ENCODE measurements at places on chromosomes 5 and 9. TPM values are rescaled to one million over a fixed set of nuclear protein-coding genes. Genes with fewer than 3 reads are reported as not detected.

DNA sequence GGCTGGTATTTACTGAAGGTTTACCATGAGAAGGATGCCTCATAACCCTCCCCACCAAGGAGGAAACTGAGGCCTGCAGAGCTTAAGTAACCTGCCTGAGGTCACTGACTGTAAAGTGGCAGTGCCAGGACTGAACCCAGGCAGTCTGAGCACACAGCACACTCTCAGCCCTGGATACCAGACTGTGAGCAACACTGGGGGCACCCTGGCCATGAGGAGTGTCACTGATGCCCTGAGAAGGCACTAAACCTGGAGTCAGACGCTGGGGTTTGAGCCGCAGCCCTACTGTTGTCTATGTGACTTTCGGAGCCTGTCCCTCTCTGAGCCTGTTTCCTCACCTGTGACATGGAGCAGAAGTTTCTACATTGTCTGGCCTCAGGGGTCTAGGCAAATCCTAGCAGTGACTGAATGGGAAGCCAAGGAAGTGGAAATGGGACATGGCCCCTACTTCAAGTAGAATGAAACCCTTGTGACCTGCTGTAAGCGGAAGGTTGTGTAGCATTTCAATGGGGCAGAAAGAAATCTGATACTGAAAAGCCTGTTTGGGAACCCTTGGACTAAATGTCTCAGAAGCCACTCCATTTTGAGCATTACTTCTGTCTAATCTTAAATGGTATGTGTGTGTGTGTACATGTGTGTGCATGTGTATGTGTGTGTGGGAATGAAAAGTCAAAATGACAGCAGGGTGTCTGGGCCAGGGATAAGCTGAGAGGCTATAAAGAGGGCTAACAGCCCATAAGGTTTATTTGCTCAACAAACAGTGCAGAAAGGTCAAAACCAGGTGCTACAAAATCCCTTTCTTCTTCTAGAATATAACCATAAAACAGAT lies 36.0 kb downstream of the B4GALT1 start:
- DNase-seq, result no peak
- H3K36me3 ChIP-seq, result peaks cover 49% of the 10 kb centered on the region
- H3K27ac ChIP-seq, result peak overlapping the region; percentile 85
- H3K27me3 ChIP-seq, result no peaks in the 10 kb centered on the region

GRCh38 chr5:83077662-83078261 lies 415 bp downstream of the XRCC4 start:
- DNase-seq, result no peak
- H3K27me3 ChIP-seq, result no peaks in the 10 kb centered on the region
- peaks cover 13% of the 10 kb centered on the region for H3K4me1 ChIP-seq

GRCh38 chr9:98415782-98416181 lies 160.3 kb upstream of the TBC1D2 start:
- H3K27ac ChIP-seq, result no peak overlapping the region
- no peak overlapping the region for H3K4me3 ChIP-seq
- H3K27me3 ChIP-seq, result peaks cover 11% of the 10 kb centered on the region

DNA sequence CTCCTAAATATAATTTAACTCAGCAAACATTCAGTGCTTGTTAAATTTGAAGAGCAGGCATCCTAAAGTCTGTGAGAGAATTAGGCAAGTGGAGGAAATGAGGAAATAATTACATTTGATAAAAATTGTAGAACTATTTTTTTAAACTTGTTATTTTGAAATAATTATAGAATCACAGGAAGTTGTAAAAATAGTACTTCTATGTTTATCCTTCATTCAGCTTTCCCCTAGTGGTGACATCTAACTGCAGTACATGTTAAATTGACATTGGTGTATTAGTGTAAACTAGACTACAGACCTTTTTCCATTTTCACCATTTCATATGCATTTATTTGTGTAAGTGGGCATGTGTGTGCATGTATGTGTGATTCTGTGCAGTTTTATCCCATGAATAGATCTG lies 51.6 kb downstream of the F2RL2 start:
- no peak overlapping the region for H3K27ac ChIP-seq
- DNase-seq, result no peak
- H3K4me3 ChIP-seq, result no peak overlapping the region
- H3K4me1 ChIP-seq, result no peaks in the 10 kb centered on the region

DNA sequence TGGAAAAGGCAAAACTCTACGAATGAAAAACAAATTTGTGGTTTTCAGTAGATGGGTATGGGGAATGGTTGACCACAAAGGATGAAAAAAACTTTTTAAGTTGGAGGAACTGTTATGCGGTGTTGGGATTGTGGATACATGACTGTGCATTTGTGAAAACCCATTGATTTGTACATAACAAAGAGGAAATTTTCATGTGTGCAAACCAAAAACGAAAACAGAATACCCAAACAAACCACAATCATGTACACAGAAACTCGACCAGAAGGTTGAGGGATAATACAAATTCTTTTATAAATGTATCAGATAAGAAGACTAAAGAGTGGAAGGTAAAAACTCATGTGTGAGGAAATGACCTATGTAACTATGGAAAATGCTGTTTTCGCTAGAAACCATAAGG lies 1012.4 kb downstream of the CDH18 start:
- no peaks in the 10 kb centered on the region for H3K27me3 ChIP-seq
- no peak overlapping the region for H3K4me3 ChIP-seq
- no peak for DNase-seq
- H3K36me3 ChIP-seq, result no peaks in the 10 kb centered on the region

- no peak overlapping the region for H3K4me3 ChIP-seq
- H3K27ac ChIP-seq, result peak overlapping the region; percentile 73
These were observed 81.9 kb downstream of the TNC start for GRCh38 chr9:115035841-115036612.

DNA sequence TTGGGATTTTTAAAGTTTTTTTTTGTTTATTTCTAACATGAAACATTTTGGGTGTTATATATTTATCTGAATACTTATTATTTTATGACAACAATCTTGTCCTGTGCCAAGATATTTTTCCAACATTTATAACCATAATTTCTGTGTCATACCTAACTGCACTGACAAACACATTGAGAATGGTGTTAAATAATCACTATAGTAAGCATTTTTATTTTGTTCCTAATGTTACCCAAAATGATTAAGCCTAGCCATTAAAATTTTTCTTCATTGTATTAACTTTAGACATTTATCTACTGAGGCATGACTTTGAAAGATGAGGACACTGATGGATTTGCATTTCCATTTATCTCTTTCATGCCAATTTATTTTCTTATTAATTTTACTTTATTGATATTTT lies 91.6 kb upstream of the STK32A start:
- no peaks in the 10 kb centered on the region for H3K4me1 ChIP-seq
- no peaks in the 10 kb centered on the region for H3K36me3 ChIP-seq
- no peak overlapping the region for H3K27ac ChIP-seq
- no peak overlapping the region for H3K4me3 ChIP-seq

DNA sequence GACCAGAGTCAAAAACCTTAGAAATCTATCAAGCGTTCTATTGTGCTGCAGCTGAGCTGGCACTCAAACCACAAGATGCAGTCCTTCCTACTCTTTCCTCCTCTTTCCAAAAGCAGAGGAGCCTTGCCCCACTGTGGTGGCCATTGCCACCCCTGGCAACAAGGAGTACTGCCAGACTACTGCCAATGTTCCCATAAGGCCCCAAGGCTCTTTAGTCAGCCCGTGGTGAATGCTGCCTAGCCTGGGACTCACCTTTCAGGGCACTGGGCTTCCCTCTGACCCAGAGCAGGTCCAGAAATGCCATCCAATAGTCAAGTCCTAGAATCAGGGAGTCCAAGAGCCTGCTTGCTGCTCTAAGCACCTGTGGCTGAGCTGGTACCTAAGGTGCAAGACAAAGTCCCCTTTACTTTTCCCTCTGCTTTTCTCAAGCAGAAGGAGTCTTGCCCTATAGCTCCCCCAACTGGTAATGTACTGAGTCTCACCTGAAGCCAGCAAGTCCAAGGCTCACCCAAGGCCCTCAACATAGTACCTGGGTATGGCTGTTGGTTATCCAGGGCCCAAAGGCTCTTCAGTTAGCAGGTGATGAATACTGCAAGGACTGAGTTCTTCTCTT lies 219.4 kb downstream of the ATPSCKMT start:
- no peak overlapping the region for H3K4me3 ChIP-seq
- no peaks in the 10 kb centered on the region for H3K36me3 ChIP-seq
- no peaks in the 10 kb centered on the region for H3K4me1 ChIP-seq
- no peak for DNase-seq
- H3K27me3 ChIP-seq, result no peaks in the 10 kb centered on the region

- H3K4me3 ChIP-seq, result no peak overlapping the region
- no peaks in the 10 kb centered on the region for H3K4me1 ChIP-seq
These were observed 28.4 kb downstream of the SV2C start for GRCh38 chr5:76111477-76112174.

GRCh38 chr5:91311168-91311696 lies 71.9 kb downstream of the ARRDC3 start:
- no peak overlapping the region for H3K4me3 ChIP-seq
- peak overlapping the region; percentile 89 for H3K27ac ChIP-seq
- no peak for DNase-seq
- H3K4me1 ChIP-seq, result peaks cover 43% of the 10 kb centered on the region

DNA sequence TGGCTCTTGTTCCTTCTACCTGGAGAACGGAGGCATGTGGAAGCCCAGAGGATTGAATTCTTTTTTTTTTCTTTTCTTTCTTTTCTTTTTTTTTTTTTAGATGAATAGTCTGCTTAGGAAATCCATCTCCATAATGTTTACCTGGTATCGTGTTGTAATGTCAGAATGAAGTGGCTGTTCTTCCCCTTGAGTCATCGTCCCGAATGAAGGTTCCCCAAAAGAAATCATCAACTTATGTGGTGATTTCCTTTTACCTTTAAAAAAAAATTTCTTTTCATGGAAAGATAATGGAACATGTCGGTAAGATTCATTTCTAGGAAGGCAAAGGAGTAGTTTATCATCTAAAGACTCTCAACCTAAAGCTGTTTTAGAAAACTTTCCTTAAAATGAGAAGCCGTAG lies 59.7 kb downstream of the DOCK8 start:
- no peak for DNase-seq
- H3K4me1 ChIP-seq, result no peaks in the 10 kb centered on the region
- H3K27me3 ChIP-seq, result no peaks in the 10 kb centered on the region
- H3K27ac ChIP-seq, result no peak overlapping the region
- no peaks in the 10 kb centered on the region for H3K36me3 ChIP-seq
- no peak overlapping the region for H3K4me3 ChIP-seq

DNA sequence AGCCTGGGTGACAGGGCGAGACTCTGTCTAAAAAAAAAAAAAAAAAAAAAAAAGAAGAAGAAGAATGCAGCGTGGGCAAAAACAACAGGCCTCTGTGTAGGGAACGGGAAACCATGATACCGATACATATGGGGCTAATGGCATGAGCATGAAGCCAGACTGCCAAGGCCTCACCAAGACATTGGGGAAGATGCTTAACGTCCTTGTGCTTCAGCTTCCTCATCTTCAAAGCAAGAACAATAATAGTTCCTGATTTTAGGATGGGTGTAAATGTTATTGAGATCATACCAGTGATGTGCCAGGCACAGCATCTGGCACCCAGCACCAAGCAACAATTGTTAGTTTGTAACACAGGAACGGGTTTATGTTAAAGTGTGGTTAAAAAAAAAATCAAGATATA lies 51.4 kb downstream of the NEURL1B start:
- peaks cover 9% of the 10 kb centered on the region for H3K4me1 ChIP-seq
- H3K27me3 ChIP-seq, result no peaks in the 10 kb centered on the region
- H3K36me3 ChIP-seq, result no peaks in the 10 kb centered on the region

- H3K4me3 ChIP-seq, result no peak overlapping the region
- H3K27me3 ChIP-seq, result no peaks in the 10 kb centered on the region
- no peaks in the 10 kb centered on the region for H3K4me1 ChIP-seq
These were observed 48.2 kb downstream of the FRMD3 start for GRCh38 chr9:83489961-83490360.

GRCh38 chr9:109225629-109226028 lies 58.6 kb upstream of the FRRS1L start:
- H3K36me3 ChIP-seq, result no peaks in the 10 kb centered on the region
- H3K4me1 ChIP-seq, result no peaks in the 10 kb centered on the region
- no peak overlapping the region for H3K4me3 ChIP-seq
- no peak for DNase-seq
- no peak overlapping the region for H3K27ac ChIP-seq

GRCh38 chr5:41683181-41683580 lies 172.8 kb upstream of the PLCXD3 start:
- no peaks in the 10 kb centered on the region for H3K4me1 ChIP-seq
- H3K4me3 ChIP-seq, result no peak overlapping the region
- DNase-seq, result no peak
- no peaks in the 10 kb centered on the region for H3K27me3 ChIP-seq

DNA sequence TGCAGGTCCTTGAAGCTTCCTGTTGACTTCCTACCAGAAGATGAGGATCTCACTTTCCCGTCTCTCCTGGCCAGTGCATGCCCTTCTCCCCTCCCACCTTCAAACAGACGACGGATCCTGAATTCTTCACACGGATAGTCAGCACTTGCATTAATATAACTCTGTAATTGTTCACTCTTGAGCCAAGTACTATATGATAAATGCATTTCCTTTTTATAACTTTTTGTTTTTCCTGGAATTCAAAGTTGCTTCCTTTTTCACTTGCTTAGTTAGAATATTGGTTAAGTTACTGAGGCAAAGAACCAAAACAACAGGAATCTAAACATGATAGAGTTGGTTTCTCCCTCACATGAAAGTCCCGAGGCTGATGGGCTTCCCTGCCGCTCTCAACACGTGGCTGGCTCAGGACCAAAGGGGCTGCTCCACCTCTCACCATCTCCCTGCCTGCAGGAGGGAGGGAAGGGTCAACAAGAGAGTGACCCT lies 20.2 kb upstream of the EGFL7 start:
- peaks cover 6% of the 10 kb centered on the region for H3K4me1 ChIP-seq
- no peaks in the 10 kb centered on the region for H3K36me3 ChIP-seq
- no peak overlapping the region for H3K4me3 ChIP-seq
- peaks cover 46% of the 10 kb centered on the region for H3K27me3 ChIP-seq

- no peak overlapping the region for H3K27ac ChIP-seq
- H3K36me3 ChIP-seq, result no peaks in the 10 kb centered on the region
- no peak overlapping the region for H3K4me3 ChIP-seq
- no peaks in the 10 kb centered on the region for H3K27me3 ChIP-seq
- no peaks in the 10 kb centered on the region for H3K4me1 ChIP-seq
- no peak for DNase-seq
These were observed 7.2 kb upstream of the SNX30 start for GRCh38 chr9:112743216-112743836.

- H3K27me3 ChIP-seq, result no peaks in the 10 kb centered on the region
- no peak overlapping the region for H3K4me3 ChIP-seq
- no peak for DNase-seq
- H3K27ac ChIP-seq, result no peak overlapping the region
- no peaks in the 10 kb centered on the region for H3K36me3 ChIP-seq
These were observed 3.0 kb downstream of the GOLM1 start for GRCh38 chr9:86096386-86096785.

The CDKN2B-AS1 gene
- polyA plus RNA-seq, result 1.4 TPM

The FCHO2 gene
- polyA plus RNA-seq, result 10.6 TPM

The THBS4 gene
- 0.46 TPM for polyA plus RNA-seq

The NR3C1 gene
- polyA plus RNA-seq, result 21.7 TPM

The RGS7BP gene
- polyA plus RNA-seq, result not detected

The C8G gene
- polyA plus RNA-seq, result 0.72 TPM

The CDK9 gene
- polyA plus RNA-seq, result 100.0 TPM
